ENCODE measurements at places on chromosomes 3 and 15. TPM values are rescaled to one million over a fixed set of nuclear protein-coding genes. Genes with fewer than 3 reads are reported as not detected.
A peak's percentile ranks its signal among the peaks of the same experiment; 100 is the strongest.

DNA sequence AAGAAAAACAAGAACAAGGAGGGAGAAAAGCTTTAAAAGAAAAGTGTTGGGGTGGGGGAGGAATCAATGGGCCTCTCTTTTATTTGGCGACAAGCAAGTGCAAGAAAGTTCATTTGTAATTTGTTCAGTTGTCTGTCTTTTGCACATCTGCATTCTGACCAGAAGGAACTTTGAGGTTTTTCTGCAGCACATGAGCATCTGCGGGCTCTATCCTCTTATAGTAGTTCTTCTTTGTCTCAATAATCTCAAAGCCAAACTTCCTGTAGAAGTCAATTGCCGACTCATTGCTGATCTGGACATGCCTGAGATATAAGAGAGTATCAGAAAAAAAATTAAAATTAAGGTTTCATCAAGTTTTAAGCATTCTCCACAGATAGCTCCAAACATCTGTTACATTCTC is 24.4 kb downstream of the NAA50 start:
- no peak for DNase-seq

GRCh38 chr3:425079-425478 is 228.5 kb downstream of the CHL1 start:
- no peak for DNase-seq

GRCh38 chr3:196774191-196774820 is 34.6 kb downstream of the PAK2 start:
- no peak for DNase-seq

The ULK3 gene
- total RNA-seq = 39.3 TPM

The IL17RD gene
- total RNA-seq = 11.3 TPM

The SUSD5 gene
- 20.3 TPM for total RNA-seq

DNA sequence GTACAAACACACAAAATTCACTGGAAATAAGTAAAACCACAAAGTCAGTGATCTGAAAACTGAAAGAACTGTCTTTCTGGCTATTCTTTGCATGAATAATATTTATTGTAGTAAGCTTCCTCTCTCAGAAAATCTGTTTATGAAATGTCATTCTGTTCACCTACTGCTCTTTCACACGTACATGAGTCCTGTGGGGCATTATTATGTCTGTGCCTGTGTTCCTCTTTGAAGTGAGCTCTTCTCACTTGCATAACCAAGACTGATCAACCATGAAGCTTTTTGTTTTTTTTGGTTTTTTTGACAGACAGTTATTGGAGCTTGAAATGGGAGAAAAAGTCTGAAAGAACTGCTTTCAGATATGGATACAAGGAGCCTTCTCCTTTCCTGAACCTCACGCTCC is 195.8 kb downstream of the PLCH1 start:
- DNase-seq = no peak

DNA sequence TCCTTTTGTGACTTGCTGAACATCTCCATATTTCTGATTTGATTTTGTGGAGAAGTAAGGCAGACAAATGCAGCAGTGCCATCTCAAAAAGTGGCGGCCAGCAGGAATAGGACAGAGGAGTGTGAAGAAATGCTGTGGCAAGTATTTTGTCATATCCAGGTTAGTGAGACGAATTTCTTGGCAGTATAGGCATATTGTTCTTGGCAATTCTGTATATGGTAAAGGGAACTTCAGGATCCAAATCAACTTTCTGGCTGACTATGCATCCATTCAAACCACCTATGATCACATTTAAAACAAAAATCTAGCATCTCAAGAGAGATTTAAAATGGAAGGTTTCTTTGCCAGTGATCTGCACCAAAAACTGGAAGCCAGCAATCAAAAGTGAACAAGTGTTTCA is 228.0 kb downstream of the DTWD1 start:
- DNase-seq = no peak

DNA sequence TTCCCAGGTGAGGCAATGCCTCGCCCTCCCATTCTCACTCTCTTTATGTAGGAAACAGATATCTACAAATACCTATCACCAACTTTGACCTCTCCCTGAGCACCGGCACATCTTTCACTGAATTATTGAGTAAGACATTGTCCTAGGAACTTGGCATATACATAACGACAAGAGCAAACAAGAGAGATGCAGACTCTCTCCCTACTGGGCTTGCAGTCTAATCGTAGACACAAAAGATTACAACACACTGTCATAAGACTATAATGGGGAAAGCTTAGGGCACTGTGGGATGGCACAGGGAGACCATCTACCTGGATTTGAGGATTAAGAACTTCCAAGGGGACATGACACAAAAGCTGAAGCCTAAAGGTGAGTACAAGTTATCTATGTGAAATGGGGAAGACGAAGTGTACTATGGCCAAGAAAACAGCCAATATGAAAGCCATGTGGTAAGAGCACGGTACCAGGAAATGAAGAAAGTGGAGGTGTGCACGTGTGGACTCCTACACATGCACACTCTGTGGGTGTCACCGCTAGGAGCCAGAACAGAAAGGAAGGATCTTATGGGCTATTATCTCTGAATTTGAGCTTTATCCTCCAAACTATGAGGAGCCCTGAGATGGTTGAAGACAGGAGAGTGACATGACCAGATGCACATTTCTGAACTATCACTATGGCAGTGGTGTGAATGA is 218.8 kb upstream of the STRIT1 start:
- DNase-seq = no peak

The STRA6 gene
- total RNA-seq = not detected

DNA sequence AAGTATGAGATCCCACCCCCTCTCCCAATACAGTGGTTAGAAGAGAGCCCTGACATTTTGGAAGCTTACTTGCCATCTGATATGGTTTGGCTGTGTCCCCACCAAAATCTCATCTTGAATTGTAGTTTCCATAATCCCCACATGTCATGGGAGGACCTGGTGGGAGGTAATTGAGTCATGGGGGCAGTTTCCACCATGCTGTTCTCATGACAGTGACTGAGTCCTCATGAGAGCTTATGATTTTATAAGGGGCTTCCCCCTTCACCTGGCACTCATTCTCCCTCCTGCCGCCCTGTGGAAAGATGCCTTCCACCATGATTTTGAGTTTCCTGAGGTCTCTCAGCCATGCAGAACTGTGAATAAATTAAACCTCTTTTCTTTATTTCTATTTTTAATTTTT is 28.8 kb upstream of the HES1 start:
- no peak for DNase-seq

DNA sequence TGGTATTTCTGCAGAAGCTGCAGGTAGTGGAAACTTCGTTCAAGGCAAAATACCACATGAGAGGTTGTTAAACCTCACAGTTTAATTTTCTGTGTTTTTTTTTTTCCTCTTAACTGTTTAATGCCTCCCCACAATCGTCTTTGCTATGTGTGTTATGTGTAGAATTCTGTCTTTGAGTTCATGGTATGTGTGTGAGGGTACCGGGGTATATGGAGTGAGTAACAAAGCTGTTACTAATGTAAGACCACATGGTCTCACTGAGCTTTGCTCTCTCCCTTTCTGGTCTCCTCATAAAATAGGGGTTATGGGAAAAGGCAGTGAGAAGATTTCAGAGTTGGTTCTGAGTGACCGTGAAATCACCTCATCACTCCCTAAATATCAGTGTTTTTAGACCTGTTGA is 143.6 kb downstream of the USP13 start:
- DNase-seq = no peak

DNA sequence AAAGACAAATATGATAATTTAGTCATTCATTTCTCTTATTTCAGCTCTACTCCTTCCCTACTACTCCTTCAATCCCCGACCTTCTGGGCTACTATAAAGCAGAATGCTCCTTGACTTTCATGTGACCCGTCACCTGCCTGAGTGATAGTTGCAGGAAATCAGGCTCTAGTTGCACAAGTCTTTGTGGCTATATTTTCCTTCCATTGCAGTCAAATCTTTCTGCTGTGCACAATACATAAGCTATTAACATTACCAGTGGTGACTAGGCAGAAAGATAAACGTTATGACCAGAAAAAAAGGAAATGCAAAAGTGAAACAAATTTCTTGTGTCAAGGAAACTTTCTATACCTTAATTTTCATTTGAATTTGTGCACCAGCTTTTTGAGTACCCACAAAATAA is 2.3 kb downstream of the SUCNR1 start:
- no peak for DNase-seq

GRCh38 chr3:192923731-192924130 is 6.1 kb upstream of the MB21D2 start:
- no peak for DNase-seq

- DNase-seq = peak; percentile 81
Measured at GRCh38 chr3:138381950-138382715, 33.8 kb downstream of the MRAS start.

The B3GNT5 gene
- total RNA-seq = 3.0 TPM

DNA sequence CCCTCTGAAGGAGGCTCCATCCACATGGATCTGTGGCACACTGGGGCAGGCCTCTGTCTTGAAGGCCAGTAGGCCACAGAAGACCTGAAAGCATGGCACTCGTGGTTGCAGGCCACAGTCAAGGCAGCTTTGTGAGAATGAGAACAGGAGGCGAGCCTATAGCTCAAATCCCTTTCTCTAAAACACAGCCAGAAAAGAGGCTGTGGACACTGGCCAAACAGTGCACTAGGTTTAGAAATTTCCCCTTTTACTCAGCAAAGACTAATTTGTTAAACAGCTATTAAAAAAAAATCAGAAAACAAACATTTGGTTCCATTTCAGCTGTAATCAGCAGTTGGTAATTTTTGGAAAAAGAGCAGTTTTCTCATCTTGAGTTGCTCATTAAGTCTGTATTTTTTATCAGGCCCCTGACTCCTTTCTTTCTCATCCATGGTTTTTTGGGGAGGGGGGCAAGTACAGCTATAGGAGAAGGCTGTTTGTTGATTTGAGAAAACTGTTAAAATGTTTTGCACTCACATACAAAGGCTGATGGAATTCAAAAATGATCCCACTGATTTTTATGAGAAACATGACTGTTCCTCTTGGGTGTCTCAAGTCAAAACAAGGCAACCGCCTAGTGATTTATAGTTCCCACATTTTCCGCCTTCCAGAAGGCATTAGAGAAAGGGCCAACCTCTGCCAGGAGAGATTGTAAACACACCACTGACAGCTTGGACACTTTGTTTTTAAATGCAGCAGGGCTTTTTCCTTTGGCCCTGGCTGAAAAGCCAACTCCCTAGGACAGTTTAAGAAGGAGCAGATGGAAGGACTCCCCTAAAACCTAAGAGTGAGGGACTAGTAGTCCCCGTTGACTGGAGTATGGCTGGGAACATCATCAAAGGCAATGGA is 28.1 kb downstream of the PARP16 start:
- no peak for DNase-seq

The AGBL1 gene
- total RNA-seq = not detected

GRCh38 chr15:40590667-40591050 is 3.4 kb upstream of the KNL1 start:
- DNase-seq = no peak

DNA sequence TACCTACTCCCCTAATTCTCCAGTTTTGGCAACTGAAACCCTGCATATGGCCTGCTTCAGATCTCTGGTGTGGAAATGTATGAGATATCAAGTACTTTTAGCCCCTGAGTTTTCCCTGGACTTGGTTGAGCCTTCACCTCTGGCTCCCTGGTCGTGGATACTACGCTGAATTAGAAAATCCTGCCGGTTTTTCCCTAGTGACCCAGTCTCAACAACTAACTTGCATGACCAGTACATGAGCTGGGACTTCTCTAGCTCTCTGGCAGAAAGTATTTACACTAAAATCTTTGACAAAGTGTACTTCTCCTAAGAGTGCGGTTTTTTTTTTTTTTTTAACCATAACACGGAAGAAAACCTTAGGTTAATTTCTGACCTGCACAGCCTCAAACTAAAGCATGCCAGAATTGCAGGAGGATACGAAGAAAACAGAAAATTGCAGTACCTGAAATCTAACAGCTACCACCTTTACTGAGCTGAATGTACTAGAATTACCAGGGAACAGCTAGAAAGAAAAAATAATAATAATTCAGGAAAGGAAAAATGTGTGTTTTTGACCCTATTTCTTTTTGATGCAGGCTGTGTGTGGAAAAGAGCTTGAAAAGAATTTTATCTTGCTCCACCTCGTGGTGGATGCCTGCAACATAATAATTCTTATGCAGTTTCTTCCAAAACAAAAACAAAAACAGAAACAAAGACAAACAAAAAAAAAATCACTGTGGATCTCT is 165.6 kb downstream of the GMNC start:
- DNase-seq = no peak

The GOLGA6B gene
- total RNA-seq = not detected

The MAP3K13 gene
- total RNA-seq = 9.8 TPM

DNA sequence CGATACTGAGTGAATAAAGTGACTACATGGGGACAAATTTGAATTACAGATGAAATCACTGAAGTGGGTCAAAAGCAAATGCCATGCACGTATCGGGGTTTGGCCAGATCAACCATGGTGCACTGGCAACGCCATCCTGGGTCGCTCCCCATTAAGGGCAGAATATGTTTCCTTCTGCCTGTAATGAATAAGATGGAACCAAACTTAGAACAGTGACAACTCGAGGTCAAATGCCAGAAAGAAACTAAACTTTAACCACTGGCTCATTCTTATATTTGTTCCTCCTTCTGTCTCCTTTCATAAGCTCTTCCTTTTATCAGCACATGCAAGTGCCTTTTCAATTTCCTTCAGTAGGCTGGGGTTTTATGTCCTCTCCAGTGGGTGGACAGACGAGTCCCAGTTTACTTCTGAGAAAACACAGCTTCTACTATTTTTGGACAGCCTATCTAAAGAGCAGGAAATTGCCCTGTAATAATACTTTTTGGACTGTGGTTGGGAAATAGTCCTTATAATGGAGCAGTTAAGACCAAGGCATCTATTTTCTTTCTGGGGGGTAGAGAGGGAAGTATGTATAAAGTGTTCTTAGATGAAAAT is 61.4 kb downstream of the WHAMM start:
- no peak for DNase-seq

The HCN4 gene
- 6.1 TPM for total RNA-seq

DNA sequence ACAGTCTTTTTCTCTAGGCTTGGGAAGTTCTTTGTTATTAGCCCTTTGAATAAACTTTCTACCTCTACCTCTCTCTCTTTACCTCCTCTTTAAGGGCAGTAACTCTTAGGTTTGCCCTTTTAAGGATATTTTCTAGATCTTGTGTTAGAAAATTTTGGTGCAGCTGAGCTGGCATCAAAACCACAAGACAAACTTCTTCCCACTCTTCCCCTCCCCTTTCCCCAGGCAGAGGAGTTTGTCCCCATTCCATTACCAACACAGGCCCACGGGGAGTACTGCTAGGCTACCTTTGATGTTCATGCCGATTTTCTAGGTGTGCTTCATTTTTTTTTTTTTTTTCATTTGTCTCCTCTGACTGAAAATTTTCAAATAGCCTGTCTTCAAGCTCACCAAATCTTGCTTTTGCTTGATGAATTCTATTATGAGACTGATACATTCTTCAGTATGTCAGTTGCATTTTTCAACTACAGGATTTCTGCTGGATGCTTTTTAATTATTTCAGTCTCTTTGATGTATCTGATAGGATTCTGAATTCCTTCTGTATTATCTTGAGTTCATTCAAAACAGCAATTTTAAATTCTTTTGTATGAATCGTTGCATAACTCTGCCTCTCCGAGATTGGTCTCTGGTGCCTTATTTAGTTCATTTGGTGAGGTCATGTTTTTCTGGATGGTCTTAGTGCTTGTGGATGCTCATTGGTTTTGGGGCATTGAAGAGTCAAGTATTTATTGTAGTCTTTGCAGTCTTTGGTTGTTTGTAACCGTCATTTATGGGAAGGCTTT is 112.0 kb downstream of the UBE2E2 start:
- no peak for DNase-seq
